D341Med (cell line): ENCODE measurements at places on chromosomes 7 and 10.

- DNase-seq: no peak
Observed at GRCh38 chr10:60848126-60848525, 69.8 kb downstream of the CDK1 start.

GRCh38 chr7:22598318-22598920 is 98.4 kb upstream of the STEAP1B start:
- DNase-seq: no peak

- DNase-seq: no peak
Observed at GRCh38 chr7:7956531-7957128, 12.0 kb upstream of the GLCCI1 start.

- no peak for DNase-seq
Observed at GRCh38 chr10:77563638-77564270, 73.9 kb downstream of the KCNMA1 start.

DNA sequence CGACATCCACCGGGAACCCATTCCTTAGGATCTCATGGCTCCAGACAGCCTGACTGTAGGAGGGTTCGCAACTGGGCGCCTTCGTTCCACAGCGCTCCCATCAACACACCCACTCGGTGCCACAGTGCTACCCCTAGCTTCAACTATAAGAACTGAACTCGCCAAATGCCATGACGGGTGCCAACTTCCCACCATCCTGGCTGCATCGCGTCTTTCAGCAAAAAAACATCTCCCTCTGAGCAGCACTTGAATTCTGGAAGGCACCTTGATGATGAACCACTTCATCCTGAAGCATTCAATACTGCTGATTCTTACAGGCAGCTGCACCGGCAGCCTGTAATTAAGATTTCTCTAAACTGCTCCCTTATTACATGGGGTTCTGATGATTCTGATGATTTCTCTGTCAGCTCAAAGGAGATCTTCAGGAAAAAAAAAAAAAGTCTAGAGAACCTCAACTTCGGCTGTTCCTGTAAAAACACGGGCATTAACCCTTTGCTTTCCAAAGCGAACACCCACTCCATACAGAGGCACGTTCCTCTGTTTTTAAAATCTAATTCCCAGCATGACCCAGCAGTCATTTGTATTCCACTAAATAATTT is 1.3 kb downstream of the CYTH3 start:
- peak; percentile 65 for DNase-seq

GRCh38 chr7:135731-136645 is 56.4 kb upstream of the FAM20C start:
- peak; percentile 4 for DNase-seq

- DNase-seq: no peak
Observed at GRCh38 chr7:44134943-44135628, 6.0 kb downstream of the MYL7 start.

DNA sequence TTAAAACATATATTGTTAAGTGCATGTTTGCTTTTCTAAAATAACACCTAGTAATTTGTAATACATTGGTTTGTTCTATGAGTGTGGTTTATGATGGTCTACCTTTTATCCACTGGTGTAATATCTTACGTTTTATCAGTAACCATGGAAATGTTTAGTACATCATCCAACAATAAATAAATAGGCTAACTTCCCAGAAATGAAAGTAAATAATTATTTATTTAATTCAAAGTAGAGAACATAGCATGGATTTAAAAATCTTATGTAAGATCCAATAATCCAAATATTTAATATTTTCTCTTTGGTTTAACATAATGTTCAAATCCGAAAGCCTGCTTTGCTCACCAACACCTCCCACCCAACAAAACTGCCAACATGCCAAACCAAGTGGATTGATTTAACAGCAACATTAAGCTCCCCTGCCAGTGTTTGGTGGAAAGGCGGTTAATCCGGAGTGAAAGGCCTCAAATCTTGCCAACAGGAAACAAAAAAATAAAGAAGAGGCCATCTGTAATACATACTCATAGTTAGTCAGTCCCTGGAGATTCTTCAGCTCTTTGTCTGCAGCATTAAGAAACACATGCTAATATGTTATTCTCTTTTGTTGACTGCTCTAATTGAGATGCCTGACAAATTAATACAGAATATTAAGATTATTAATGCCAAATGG is 897.8 kb downstream of the CNTNAP2 start:
- peak; percentile 44 for DNase-seq

GRCh38 chr10:118812393-118812740 is 57.6 kb upstream of the CACUL1 start:
- no peak for DNase-seq

GRCh38 chr7:6621195-6622133 is 6.1 kb downstream of the ZNF853 start:
- no peak for DNase-seq

GRCh38 chr10:58473976-58474375 is 38.7 kb upstream of the BICC1 start:
- DNase-seq: no peak

- DNase-seq: no peak
Observed at GRCh38 chr7:80815733-80816132, 103.1 kb downstream of the SEMA3C start.

GRCh38 chr7:106111655-106112117 is 426 bp downstream of the SYPL1 start:
- DNase-seq: peak; percentile 83

GRCh38 chr7:103981003-103981423 is 8.4 kb downstream of the RELN start:
- DNase-seq: no peak

DNA sequence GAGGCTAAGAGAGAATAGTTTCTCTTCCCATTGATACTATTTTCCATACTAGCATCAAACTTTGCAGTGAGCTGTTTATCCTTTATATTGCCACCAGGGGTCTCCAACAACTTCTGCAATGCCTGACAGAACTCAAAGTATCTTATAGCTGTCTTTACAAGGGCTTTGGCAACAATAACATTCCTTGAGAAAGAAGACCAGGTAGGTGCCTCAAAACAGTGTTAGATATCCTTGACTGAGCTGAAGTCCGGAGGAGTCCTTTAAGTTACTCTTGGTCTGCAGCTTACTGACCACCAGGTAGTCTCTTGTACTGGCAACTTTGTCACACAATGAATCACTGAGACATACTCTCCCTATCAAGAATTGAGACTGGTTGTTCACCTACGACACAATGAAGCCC is 30.0 kb upstream of the TES start:
- DNase-seq: peak; percentile 46

GRCh38 chr10:27446091-27446918 is 57.8 kb upstream of the RAB18 start:
- DNase-seq: peak; percentile 26
